ENCODE measurements at places on chromosomes 11 and 22.

DNA sequence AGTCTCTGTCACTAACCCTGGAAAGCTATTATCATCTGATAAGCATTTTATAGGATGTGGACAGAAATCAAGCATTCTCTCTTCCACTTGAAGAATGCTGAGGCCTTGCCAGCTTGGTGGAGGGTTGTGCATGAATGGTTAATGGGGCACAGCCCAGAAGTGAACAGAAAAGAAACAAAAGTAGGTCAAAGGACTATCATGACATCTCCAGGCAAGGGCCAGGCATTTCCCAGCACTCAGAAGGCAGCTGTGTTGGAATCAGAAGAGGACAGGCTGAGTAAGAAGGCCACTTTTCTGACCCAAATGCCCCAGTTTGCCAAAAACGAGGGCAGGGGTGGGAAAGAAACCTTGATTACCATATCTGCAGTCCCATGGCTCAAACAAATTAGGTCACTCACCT, 12.4 kb downstream of the TENM4 start:
- no peak for DNase-seq

- no peak for DNase-seq
These were observed 13.4 kb downstream of the GLB1L2 start for GRCh38 chr11:134345237-134345550.

DNA sequence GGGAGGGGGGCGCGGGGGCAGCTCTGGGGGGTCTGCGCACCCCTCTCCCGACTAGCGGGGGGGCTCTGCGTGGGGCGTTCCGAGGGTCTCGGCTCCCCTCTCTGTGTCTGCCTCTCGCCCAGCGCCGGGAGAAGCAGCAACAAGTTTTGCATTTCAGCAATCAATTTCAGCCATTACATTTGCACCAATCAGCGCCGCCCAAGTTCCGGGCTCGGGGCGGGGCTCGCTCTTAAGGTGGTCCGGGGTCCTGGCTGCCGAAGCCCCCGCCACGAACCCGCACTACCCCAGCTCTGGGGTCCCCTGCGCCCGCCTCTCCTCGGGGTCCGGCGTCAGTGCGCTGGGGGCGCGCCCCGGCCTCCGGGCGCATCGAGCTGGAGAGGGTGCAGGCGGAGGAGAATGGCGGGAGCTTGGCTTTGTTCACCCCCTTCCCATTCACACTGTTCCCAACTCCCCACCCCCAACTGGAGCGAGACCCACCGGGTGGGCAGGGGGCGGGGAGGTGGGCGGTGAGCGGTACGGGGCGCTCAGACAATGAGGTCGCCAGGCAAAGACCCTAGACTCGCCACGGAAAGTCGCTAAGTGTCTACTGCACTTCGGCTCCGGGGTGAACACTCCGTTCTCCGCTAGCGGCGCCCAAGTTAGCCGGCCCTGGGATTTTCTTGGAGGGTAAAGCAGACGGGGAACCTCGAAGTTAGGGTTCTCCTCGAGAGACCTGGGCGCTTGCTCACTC, at the start of gene MN1:
Gene MN1 (minus strand): TSS at position 141 of the 730 bp plus-strand sequence. CDS start 1,213 bp downstream, outside the sequence.
- no peak for DNase-seq

- DNase-seq = no peak
These were observed 661.7 kb downstream of the TBC1D22A start for GRCh38 chr22:47423861-47424820.

DNA sequence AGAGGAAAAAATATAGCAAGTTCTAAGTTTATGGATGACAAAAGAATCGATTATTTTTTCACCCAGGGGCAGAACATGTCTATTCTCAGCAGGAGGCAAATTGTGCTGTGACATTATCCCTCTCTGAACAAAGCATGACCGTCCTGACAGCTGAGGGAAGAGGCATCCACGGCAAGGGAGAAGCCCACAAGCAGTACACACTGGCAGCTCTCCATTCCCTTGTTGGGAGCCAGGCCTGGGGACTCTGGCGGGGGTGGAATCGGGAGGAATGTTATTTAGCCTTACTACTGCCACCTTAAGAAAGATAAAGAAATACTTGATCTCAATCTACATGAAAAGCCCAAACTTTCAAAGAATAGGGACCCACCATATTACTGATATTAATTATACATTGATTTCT, 3.4 kb downstream of the KIRREL3 start:
- DNase-seq = no peak

DNA sequence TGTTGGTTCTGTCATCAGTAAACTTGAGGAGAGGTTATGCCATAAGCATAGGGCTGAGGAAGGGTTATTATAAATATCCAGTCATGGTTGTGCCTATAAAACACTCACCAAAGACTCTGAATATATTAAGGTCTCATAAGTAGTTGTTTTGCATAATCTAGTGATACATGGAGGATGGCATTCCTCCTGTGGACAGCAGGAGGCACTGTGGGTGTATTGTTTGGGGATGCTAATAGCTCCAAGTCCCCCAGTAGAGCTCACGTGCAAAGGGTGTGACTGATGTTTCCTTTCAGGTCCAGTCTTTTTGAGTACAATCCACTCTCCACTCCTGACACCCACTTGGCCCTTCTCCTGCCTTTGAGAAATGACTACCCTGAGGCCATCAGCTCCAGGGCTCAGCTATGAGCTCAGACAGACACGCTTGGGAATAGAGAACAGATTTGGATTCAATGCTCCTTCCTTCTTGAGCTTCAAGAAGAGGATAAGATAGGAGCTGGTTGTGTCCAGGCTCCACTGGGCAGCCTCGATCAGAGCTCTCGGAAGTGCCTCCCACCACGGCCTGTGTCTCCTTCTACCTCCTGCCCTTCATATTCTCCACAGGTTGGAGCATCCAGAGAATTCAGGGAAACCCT, 85.2 kb upstream of the IGLL5 start:
- no peak for DNase-seq

GRCh38 chr11:83159902-83160865, 3.3 kb downstream of the PCF11 start:
- DNase-seq = no peak

DNA sequence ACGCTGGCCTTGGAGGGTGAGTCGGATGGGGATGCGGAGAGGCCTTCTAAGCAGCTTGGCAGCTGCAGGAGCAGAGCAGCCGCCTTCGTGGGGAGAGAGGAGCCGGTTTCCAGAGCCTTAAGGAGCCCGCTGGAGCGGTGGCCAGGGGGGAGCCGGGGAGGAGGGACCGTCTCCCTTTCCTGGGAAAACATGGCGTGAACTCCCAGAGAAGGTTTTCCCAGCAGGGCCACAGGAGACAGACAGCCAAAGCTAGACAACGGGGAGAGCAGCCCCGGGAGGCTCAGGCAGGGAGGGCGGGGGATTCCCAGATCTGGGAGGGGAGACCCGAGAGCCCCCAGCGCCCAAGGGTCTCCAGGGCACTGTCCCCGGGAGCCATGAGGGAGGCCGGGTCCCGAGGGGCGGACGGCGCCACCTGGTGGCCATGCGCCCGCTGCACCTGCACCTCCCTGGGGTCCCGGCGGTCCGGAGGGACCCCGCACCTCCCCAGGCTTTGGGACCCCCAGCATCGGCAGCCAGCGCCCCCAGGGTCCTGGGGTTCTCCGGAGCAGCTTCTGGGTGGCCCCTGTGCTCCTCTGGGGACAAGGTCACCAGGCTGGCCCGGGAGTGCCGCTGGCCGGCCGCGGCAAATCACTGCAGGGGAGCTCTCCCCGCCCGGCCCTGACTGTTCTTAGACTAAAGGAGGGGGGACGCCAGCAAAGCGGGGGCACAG, 2.4 kb upstream of the SYT8 start:
- DNase-seq = no peak

GRCh38 chr22:40347300-40347699, 1.0 kb downstream of the ADSL start:
- no peak for DNase-seq

GRCh38 chr11:69682681-69683326, 7.7 kb upstream of the LTO1 start:
- no peak for DNase-seq

GRCh38 chr11:43399983-43400630, 41.4 kb downstream of the TTC17 start:
- no peak for DNase-seq

- DNase-seq = no peak
These were observed at the start of gene LRFN4 for GRCh38 chr11:66856496-66857233. LRFN4 (plus strand) TSS chr11:66857064; CDS start chr11:66857745, 681 bp downstream.

- DNase-seq = no peak
These were observed 28.2 kb upstream of the JAM3 start for GRCh38 chr11:134040386-134041302.

GRCh38 chr11:36110668-36111410, 167.0 kb downstream of the LDLRAD3 start:
- DNase-seq = no peak

DNA sequence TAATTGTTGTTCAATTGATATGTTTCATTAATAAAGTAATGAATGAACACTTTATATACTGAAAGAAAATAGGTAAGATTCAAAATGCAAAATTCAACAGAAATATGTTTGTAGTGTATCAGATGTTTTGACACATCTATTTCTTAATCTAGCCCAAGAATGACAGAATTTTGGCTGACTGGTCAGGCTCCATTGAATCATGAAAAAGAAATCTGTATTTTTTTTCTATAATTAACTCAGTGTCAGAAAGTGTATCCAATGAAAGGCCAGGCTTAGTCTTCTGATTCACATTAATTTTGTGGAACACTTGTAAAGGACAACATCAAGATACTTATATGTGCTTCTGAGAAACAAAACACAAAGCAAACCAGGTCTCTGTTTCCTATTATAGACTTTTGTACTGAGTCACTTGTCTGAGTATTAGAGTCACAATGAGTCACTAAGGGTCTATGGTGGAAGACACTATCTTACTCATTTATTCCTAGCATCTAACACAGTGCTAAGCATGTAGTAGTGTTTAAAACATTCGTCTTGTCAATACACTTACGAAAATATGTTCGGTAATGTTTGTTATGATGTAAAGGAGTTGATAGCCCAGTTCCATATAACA, 297.7 kb upstream of the CCDC90B start:
- DNase-seq = no peak

DNA sequence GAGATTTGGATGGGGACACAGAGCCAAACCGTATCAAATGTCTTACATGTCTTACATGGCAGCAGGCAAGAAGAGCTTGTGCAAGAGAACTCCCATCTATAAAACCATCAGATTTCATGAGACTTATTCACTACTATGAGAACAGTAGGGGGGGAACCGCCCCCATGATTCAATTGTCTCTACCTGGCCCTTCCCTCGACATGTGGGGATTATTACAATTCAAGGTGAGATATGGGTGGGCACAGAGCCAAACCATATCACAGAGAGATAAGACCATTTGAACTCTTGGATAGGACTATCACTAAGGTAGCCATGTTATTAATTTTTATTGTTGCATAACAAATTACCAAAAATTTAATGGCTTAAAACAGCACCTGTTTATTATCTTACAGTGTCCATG, 611.7 kb downstream of the SOX6 start:
- no peak for DNase-seq

DNA sequence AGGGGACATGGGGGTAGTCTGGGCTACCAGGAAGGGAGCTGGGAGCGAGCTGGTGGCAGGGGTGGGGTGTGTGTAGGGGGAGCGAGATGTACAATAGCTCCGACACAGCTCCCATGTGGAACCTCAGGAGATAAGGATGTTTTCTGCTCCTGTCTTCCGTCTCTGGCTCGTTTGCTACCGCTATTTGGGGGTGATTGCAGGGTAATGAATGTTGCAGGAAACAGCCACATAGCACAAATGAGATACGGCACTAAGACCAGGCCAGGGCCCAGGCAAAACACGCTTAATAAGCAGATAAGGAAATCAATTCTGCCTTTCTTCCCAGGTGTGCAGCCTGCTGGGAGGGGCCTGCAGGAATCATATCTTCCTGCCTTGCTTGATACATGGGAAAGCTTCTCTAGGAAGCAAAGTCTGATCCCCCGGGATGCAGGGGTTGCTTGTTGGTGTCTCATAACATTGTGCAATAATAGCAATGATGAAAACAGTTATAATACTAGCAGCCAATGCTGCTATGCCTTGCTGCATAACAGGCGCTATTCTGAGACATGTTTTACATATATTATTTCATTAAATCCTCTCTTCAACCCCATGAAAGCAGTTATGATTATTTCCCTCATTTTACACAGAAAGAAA, 158.7 kb downstream of the ST3GAL4 start:
- DNase-seq = no peak

DNA sequence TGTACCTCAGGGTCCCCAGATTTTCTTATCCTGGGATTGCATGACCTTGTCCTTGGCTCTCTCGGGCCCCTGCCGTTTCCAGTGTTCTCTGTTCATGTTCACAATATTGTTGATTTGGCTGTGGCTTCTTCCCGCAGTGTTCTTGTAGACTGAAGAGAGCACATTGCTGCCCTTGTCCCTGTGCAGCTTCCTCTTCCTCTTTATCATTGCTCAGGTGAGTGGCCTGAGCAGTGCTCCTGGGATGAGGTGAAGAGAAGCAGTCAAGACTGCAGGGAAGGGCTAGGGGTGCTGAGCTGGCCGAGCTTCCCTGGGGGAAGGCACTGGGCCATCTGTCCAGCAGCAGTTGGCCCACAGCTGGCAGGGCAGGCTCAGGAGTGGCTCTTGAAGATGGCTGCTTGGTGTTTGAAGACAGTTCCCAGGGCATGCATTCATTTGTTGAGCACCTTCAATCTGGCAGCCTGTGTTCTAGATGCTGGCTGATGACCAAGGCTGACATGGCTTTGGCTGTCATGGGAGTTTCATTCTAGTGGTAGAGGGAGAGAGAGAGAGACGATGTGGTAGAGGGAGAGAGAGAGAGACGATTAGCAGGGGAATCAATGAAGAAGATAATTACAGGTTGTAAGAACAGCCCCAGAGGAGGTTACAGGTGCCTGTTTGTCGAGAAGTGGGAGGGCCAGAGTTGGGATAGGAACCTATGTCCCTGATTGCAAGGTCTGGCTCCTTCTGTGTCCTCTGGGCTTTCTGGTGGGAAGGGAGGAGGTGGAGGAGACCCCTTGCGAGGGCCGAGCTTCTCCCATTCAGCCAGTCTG, 17.4 kb downstream of the BMAL1 start:
- no peak for DNase-seq

DNA sequence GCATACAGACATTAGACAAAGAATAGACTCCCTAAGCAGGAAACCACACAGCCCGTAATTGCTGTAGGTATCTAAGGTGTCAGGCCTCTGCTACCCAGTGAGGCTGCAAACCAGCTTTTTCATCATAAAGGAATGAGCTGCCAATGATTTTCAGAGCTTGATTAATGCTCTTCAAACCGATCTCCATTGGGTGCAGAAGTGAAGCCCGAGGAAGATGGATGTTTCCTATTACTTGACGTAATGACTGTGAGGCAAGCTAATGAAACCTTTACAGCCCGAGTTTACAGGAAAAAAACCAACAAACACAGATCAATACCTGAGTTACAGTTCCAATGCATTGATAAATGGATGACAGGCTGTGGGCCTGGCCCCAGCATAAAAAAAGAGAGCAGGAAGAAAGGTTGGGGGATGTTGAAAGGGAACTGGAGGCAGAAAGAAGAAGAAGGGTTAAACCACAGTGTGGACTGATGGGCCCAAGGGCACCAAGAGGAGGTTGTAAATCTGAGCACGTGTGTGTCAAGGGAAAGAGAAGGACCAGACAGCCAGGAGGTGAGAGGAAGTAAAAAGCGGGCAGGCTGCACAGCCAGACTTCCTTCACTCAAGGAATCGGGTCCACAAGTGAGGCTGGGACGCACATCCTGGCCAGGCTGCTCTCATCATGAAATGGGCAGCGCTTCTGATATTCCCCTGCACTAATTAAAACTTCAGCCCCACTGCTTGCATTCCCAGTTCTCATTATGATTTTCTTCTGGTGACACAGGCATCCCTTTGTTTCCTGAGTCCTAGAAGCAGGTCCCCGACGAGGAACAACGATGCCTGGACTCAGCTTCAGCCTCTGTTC, 70.6 kb upstream of the NTM start:
- DNase-seq = no peak

All from pulmonary artery endothelial cell (primary cell).